D341Med (cell line): ENCODE measurements at places on chromosomes 4 and X.

GRCh38 chr4:110033355-110034025 lies 120.8 kb downstream of the EGF start:
- no peak for DNase-seq

GRCh38 chr4:1195891-1196401 lies 23.6 kb upstream of the SPON2 start:
- no peak for DNase-seq

DNA sequence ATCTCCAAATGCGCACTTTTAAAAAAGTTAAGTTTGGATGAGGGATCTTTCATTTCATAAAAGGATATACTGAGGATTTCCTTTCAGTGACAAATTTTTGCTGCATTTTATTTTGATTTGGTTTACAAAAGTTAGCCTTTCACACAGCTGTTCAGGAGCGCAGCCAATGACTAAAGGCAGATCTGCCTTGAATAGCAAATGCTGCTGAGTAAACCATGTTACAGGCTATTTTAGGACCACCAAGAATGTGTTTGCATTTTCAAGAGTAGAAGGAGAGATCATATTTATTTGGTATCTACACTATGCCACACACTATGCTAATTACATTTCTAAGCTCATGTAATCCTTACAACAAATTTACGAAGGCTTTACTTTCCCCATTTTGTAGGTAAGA lies 92.1 kb downstream of the MAMLD1 start:
- DNase-seq: no peak

GRCh38 chr4:110289601-110290100 lies 91.2 kb upstream of the ELOVL6 start:
- no peak for DNase-seq

GRCh38 chrX:18042776-18043175 lies 177.9 kb downstream of the BEND2 start:
- DNase-seq: no peak

DNA sequence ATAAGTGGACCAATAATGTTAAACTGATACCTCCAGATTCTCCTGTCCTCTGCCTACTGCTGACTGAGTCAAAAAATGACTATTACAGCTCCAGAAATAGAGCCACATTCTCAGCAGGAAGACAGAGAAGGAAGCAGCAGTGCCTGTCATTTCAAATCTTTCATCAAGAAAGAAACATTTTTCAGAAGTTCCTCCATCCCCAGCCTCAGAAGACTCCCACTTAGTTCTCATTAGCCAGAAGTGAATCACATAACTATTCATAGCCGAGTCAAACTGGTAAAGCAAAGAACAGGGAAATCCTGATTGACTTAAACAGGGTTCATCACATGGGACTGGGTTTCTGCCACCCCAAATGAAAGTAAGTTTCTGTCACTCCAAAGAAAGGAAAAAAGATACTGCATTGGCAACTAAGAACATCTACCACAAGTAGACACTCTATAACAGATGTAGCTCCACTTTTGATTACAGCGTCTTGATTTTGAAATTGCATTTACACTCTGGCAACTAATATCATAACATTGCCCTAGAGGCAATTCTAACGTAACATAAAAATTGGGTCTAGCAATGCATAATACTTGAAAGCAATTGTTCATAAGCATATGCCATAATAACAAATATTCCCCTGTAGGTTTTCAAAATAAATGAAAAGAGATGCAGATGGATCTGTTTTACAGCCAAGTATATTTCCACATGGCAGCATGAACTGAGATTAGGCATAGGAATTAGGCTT lies 599.8 kb downstream of the GALNTL6 start:
- no peak for DNase-seq

GRCh38 chr4:6719611-6720179 lies 3.7 kb downstream of the BLOC1S4 start:
- no peak for DNase-seq

GRCh38 chrX:2427737-2428136 lies 73.0 kb downstream of the DHRSX start:
- no peak for DNase-seq

DNA sequence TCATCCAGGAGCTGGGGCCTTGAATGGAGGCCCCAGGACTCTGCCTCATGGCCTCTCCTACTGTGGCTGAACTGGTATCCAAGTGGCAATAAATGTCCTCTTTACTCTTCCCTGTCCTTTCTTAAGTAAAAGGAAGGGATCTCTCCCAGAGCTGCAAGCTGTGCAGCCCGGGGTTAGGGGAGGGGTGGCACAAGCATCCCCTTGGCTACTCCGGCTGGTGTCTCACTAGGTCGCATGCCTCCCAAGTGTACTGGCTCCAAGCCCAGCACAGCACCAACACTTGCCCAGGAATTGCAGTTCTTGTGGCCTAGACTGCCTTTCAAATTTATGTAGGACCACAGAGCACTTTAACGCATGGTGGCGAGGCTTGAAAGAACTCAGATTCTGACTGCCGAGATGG lies 44.7 kb upstream of the MED14 start:
- no peak for DNase-seq

DNA sequence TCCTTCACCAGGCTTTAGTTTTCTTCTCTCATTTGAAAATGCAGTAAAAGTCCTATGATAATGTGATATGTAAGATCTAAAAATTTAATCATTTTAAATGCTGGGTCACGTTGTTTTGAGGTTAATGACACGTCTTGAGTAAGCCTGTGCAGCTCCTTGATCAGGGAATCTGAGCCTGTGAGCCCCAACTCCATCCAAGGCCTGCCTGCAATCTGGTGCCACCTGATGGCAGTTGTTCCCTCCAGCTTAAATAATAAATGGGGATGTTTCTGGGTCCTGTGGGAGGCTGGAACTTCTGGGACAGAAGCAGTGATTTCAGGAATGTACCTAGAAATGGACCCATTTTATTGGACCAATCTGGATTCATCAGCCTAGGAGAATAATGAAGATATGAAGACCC lies 455.4 kb upstream of the ADGRL3 start:
- no peak for DNase-seq

DNA sequence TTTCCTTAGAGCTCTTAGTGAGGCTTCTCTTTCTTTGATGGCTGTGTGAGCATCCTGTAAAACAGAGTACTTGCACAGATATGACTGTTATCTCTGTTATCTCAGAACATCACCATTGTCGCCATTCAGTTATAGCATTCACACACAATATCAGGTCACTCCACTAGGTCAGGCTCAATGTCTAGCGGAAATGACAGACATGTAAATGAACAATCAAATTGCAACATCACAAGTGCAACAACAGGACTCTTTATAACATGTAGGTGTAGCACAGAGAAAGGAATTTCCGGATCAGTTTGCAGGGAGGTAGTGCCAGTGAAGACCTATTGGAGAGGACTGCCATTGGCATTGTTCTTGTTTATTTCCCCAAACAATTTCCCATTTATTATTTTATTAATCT lies 43.2 kb upstream of the IGSF1 start:
- DNase-seq: no peak

GRCh38 chr4:184011826-184012380 lies 106.8 kb downstream of the STOX2 start:
- DNase-seq: no peak

DNA sequence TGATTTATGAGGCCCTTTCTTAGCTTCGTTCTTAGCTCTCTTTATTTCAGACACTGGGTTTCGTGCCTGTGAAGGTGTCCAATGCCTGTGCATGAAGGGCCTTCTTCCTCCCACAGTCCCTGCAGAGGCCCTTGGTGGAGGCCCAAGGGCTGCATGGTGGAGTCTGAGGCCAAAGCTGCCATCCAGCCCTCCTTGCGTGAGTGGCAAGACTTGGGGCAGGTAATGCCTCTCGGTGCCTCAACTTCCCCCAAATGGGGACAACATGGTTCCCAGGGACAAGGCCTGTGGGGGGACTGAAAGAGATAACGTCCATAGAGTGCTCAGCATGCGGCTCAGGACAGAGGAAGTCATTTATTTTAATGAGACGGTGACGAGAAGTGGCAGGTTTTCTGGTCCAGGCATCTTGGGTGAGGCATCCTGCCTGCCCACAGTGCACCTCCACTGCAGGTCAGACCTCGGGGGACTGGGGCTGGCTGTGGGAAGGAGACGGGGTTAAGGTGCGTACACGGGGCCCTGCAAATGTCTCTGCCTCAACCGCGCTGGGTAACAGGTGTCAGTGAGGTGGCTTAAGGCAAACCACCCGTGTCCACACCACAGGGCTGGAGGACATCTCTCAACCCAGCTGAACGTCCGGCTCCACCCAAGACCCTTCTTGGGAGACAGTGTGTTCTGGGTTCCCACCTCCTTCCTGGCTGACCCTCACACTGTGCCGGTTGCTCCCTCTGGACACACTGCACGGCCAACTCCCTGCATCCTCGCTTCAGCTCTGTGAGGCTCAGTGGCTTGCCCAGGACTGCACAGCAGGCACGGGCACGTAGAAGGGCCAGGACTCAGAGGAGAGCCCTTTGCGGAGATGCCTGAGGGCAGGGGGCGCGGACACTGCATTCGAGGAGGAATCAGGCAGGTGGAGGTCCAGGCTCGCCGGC lies 50.5 kb downstream of the PSAPL1 start:
- peak; percentile 34 for DNase-seq

- DNase-seq: no peak
Observed at GRCh38 chr4:26367811-26368210, 47.0 kb downstream of the RBPJ start.
